ENCODE measurements at places on chromosomes 6 and 20.

- DNase-seq, result no peak
Observed at GRCh38 chr20:33460711-33461110, 17.1 kb upstream of the SNTA1 start.

DNA sequence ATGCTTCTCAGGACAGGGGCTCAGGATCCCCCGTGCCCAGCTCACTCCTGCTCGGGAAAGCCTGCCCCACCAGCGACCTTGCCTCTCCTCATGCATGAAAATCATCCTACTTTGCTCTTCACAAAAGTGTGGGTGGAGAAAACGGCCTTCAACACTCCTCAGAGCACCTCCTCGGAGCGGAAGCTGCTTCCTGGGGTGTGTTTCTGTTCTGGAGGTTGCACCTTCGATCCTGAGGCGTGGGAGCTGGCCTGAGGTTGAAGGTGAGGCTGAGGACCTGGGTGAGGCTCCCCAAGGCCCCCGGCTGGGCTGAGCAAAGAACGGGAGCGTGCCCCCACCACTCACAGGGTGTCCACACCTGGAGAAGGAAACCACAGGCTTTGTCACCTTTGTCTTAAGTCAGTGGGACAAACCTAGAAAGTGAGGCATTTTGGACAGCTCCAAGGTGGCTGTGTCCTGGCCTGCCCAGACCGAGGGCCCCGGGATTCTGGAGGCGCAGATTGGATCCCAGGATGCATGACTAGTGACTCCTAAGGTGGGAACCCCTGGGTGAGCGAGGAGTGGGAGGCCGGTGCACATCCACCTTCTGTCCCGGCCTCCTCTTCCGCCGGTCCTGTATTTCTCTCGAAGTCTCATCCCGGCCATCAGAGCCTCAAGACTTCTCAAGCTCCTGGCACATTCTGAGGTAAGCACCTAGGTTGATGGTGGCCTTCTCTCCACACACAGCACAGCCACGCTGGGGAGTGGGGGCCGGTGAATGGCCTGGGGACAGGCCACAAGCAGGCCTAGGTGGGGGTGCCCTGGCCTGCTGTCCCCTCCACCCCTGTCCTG is 104.7 kb downstream of the TMEM242 start:
- no peak for DNase-seq

DNA sequence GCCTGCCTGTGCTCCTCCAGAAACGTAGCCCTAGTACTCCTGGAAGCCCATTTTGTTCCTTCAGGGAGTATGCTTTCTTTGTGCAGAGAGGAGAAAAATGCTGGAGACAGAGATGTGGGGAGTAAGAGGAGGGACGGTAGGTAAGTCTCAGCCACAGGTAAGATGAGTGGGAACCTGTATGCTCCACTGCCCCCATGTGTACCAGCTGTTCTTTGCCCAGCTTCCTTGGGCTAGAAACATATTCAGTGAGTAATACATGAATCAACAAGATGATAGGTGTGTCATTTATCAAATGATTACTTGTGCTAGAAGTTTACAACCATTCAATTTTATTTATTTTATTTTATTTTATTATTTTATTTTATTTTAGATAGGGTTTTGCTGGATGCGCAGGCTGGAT is 13.6 kb upstream of the CEP85L start:
- no peak for DNase-seq

DNA sequence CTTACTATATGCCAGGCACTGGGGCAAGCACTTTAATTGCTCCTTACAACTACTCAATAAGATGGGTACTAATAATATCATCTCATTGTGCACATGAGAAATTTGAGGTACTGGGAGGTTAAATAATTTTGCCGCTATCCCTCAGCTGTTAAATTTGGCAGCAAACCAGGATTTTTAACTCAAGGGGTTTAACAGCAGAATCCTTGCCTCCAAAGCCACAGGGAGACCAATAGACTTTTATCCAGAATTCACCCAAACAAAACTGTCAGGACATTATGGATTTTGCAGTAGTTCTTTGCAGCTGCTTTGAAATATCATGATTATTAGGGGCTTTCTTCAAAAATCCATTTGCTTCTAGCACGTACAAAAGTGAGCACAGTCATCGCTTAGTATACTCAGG is 136.2 kb downstream of the RPS12 start:
- DNase-seq, result no peak

GRCh38 chr20:18822832-18823231 is 9.2 kb downstream of the SCP2D1 start:
- no peak for DNase-seq

DNA sequence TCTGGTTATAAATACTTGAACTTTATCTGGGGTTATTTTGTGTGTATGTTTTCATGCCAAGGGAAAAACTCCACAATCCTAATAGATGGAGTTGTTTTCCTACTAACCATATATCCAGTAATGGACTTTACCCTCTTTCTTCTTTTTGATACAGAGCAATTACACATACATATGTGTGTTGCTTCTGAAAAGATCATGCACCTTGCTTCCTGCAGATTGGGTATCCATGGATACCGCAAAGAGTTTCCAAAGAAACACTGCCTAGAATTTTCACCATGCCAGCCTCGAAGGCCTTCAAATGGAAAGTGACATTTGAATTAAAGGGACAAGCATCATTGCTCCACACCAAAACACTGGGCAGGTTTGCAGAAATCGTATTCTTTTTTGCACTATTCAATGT is 26.8 kb downstream of the HDDC2 start:
- no peak for DNase-seq

DNA sequence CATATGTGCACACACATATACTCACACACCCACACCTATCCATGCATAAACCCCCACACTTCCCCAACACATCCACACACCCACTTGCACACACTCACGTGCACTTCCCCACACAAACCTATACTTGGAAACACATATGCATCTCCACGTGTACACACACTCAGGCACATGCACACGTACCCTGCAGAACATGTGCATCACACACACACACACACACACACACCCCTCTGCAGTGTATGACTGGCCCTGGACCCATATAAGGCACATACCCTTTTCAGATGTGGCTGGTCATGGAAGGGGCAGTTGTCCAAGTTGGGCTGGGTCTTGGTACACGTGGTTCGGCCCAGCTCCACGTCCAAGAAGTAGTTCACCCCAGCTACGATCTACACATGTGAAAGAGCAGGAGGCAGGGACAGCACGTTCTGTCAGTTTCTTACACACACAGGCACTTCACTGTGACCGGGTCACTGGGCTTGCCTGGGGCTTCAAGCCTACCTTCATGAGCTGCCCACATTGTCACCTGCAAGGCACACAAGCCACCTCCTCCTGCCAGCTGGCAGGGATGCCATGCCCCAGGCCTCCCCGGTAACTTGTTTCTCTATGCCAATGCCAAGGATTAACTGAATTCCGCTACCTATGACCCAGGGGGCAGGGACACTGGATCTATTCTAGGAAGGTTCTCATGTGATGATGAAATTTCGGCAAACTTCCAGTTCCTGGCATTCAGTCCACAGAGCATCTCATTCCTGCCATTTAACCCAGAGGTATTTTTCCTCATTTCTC is 2.6 kb downstream of the CST3 start:
- DNase-seq, result no peak

DNA sequence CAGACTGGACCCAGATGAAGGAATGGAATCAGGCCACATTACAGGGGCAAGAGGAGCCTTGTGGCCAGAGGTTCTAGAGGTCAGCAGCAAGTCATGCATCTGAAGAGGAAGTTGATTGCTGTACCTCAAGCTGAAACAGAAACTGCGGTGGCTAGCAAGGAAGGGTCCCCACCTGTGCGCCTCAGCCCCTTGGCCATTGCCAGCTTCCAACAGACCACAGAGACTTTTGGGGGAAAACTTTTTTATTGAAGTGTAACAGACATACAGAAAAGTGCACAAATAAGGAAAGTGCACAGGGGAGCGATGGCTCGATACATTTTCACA is 26.8 kb upstream of the SLC9A8 start:
- peak; percentile 75 for DNase-seq

DNA sequence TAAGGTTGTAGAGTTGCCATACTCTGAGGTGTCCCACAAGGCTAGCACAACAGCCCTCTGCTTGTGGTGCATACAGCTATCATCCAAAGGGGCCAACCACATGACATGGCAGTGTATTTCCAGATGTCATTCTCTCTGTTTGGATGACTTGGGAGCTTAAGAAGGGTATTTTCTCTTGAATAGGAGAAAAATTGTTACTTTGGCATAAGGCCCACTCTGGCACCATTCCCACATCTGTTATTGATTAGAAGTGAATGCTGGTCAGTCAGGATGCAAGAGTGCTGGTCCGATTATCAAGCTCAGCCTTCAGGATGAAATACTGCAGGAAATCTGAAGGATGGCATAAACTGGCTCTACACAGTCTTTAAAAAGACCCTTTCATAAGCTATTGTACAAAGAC is 83.6 kb upstream of the C20orf144 start:
- no peak for DNase-seq

- DNase-seq, result no peak
Observed at GRCh38 chr20:23753589-23753988, 2.9 kb upstream of the CST1 start.

GRCh38 chr6:36266913-36267644 is 2.8 kb upstream of the PNPLA1 start:
- DNase-seq, result no peak

- DNase-seq, result no peak
Observed at GRCh38 chr20:4153251-4153650, 137.9 kb upstream of the RNF24 start.

- DNase-seq, result no peak
Observed at GRCh38 chr6:157172830-157173536, 150.3 kb downstream of the TMEM242 start.

DNA sequence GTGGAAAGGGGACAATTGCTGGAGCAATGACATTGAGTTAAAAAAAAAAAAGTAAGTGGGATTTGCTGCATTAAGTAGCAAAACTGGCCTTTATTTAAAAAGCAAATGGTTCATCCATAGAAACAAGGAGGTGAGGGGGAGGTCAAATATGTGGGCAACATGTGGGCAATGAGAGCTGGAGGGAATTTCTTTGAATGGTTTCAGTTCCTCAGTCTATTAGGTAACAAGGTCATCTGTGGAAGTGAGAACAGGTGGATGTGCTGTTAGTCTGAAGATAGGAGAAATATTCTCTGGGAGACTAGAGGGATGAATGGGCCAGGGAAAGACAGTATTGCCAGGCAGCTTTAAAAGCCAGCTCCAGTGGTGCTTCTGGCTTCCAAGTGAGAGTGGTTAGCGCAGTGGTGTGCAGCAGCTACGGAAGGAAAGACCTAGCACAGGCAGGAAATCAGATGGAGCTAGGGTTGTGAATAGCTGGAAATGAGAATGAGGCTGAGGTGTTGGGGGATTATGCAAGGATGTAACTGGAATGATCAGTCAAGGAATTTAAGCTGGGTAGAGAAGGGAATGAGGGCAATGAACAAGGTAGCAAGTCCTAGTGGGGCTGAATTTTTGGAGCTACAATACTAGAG is 727.6 kb downstream of the PTPRT start:
- DNase-seq, result no peak

- no peak for DNase-seq
Observed at GRCh38 chr6:108078191-108078590, 3.6 kb upstream of the OSTM1 start.

- peak; percentile 11 for DNase-seq
Observed at GRCh38 chr6:135994857-135995544, 143.5 kb downstream of the PDE7B start.
